GM10248 (cell line): ENCODE measurements at places on chromosomes 16 and 17.

DNA sequence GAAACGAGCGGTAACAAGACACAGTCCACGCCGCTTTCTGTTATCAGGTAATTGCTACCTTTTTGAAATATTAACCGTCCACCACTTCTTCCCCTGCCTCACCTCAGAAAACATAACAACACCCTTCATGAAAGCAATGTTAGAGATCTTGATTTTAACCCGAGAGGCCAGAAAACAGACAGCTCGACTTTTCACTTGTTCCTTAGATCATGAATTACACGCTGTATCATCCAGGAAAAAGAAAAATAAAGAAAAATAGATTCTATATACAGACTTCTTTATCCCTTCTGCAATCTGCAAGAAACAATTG, 957.1 kb upstream of the SOX9 start:
- DNase-seq = no peak

- no peak for DNase-seq
Observed at GRCh38 chr16:17887963-17888362, 417.2 kb upstream of the XYLT1 start.

GRCh38 chr16:67933805-67934204, 2.1 kb upstream of the CTRL start:
- DNase-seq = no peak

DNA sequence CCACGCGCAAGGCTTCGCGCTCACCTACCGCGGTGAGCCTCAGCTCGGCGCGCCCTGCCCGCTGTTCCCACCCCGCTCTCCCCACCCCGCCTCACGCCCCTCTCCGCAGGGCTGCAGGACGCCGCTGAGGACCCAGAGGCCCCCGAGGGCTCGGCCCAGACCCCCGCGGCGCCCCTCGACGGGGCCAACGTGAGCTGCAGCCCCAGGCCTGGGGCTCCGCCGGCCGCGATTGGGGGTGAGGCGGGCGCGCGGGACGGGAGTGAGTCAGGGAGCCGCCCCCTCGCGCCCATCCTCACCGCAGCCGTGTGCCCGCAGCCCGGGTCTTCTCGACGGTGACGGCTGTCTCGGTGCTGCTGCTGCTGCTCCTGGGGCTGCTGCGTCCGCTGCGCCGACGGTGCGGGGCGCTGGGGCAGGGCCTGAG, 1.9 kb upstream of the PAQR4 start:
- DNase-seq = no peak

GRCh38 chr17:14784997-14785696, 480.0 kb downstream of the PMP22 start:
- DNase-seq = no peak

DNA sequence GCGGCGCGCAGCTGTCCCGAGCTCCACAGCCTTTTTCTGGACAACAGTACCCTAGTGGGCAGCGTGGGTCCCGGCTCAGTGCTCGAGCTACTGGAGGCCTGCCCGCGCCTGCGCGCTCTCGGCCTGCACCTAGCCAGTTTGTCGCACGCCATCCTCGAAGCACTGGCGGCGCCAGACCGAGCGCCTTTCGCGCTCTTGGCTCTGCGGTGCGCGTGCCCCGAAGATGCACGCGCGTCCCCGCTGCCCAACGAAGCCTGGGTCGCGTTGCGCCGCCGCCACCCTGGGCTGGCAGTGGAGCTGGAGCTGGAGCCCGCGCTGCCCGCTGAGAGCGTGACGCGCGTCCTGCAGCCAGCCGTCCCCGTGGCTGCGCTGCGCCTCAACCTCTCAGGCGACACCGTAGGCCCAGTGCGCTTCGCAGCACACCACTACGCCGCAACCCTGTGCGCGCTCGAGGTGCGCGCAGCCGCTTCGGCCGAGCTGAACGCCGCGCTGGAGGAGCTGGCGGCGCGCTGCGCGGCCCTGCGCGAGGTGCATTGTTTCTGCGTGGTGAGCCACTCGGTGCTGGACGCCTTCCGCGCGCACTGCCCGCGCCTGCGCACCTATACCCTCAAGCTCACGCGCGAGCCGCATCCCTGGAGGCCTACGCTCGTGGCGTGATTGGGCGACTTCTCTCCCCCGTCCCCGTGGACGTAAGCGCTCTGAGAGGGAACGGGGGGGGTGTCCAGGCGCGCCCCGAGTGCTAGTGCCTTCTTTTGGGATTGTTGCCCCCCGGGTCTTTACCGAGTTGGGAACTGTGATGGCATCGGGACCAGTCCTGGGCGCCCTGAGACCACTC, 1.2 kb upstream of the HSF4 start:
- DNase-seq = no peak

- no peak for DNase-seq
Observed at GRCh38 chr16:85757341-85757822, 6.5 kb upstream of the C16orf74 start.

GRCh38 chr17:52032454-52032853, 126.1 kb downstream of the CA10 start:
- no peak for DNase-seq

- DNase-seq = peak; percentile 49
Observed at GRCh38 chr16:10988164-10988803, 43.9 kb downstream of the CLEC16A start.

DNA sequence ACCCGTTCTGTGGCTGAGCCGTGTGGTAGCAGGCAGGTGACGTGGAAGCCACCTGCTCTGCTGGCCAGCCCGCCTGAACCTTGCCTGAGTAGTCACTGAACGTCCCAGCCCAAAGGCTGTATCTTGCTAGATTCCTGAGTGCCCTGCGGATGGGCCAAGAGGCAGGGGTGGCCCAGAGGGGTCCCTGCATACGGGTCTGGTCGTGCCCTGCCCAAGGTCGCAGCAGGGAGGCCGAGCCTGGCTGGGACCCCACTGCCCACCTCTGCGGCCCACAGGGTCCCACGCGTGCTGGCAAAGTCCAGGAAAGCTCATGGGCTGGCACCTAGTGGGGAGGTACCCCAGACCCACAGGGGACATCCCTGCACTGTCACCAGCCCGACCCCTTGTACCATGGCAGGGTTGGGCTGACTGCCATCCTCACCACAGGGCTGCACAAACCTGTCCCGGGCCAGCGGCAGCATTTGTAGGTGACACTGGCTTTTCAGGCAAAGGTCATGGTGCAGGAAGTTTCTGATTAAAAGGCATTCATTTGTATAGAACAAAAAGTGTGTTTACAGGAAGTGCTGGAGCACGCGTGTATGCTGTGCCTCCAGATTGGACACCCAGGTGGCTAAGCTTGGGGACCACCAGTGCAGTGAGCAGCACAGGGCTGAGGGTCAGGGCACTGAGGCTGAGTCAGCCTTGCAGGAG, 45.1 kb upstream of the ZC3H18 start:
- DNase-seq = no peak

DNA sequence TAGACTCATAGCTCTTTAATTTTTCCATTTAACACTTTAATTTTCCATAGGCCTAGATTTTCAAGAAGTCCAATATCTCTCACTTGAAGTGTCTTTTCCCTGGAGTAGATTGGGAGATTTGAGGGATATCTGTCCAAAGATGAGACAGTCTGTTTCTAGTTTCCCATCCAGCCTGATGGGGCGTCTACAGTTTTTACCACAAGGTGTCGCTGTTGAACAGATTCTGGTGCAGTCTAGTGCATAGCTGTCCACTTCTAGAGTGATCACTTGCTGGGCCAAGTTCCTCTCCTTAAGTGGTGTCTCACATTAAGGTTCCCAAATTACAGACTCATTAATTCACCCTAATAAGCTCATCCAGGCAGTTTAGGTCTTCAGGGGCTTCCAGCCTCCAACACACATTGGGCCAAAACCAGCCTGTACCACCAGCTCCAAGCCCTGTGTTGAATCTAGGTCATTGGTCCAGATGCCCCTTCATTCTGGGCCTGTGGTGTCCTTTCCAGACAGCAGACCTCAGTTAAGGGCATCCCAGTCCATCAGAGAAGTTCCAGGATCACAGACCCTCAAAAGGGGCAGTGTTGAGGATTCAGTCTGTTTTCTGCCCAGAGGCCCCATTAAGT, 9.4 kb downstream of the SNX20 start:
- DNase-seq = no peak

DNA sequence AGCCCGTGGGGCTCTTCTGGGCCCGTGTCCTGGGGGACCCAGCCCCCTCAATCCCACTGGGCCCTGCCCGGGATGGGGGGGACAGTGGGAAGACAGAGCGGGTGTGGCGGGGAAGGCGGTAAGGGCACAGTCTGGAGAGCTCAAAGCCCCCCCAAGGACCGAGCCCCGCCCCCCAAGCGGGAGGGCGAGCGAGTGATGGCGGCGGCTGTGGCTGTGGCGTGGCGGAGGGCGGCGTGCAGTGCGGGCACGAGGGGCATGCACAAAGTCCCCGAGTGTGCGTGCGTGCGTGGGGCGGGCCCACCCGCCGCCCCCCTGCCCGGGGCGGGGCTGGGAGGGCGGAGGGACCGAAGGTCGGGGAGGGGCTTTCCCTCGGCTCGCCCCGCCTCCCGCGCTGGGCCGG, 3.6 kb upstream of the WDR24 start:
- no peak for DNase-seq

DNA sequence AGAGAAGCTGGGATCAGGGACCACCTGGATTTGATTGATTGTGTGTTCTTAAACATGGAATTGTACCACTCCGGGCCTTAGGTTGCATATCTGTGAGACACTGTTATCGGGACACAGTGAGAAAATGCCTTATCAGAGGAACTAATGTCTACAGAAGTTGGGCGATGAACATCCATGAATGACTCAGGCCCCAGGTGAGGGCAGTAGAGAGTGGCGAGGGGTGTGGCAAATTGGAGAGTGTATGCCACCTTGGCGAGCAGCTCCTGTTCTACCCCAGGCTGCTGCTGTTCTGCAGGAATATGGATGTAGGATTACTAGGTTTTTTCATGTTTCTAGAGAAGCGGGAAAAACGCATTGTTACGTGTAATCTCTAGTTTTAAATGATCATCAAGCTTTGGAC, 38.8 kb downstream of the CLEC16A start:
- peak; percentile 34 for DNase-seq

DNA sequence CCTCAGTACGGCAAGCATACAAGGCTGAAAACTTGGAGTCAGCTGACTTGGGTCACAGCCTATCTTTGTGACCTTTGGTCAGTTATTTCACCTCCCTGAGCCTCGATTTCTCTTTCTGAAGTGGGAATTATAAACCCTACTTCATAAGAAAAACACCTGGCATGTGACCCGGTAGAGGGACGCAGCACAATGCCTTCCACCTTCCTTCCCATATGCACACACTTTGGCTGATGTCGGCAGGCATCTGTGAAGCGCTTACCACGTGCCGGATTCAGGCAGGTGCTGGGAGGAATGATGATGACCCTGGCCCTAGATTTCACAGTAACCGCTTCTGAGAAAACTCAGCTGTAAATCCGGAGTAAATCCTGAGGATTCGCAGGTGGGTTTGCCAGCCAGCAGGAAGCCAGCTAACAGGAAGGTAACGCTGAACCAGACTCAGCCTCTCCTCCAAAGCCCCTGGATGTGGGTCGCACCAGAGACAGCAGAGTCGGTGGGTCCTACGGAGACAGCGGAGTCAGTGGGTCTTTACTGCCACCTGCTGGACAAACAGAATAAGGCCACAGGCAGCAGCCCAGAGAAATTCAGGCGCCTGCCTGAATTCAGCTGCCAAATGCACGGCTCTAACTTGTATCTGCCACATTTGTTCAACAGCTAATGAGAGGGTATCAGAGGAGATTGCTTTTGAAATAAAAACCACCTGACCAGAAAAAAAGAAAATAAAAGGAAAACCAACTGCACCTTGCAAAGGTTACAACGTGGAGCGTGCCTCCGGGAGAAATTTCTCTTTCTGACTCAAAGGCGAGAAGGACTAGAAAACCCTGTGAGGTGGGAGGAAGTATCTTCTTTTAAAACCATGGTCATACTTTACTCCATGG, 16.6 kb downstream of the COPRS start:
- peak; percentile 81 for DNase-seq

DNA sequence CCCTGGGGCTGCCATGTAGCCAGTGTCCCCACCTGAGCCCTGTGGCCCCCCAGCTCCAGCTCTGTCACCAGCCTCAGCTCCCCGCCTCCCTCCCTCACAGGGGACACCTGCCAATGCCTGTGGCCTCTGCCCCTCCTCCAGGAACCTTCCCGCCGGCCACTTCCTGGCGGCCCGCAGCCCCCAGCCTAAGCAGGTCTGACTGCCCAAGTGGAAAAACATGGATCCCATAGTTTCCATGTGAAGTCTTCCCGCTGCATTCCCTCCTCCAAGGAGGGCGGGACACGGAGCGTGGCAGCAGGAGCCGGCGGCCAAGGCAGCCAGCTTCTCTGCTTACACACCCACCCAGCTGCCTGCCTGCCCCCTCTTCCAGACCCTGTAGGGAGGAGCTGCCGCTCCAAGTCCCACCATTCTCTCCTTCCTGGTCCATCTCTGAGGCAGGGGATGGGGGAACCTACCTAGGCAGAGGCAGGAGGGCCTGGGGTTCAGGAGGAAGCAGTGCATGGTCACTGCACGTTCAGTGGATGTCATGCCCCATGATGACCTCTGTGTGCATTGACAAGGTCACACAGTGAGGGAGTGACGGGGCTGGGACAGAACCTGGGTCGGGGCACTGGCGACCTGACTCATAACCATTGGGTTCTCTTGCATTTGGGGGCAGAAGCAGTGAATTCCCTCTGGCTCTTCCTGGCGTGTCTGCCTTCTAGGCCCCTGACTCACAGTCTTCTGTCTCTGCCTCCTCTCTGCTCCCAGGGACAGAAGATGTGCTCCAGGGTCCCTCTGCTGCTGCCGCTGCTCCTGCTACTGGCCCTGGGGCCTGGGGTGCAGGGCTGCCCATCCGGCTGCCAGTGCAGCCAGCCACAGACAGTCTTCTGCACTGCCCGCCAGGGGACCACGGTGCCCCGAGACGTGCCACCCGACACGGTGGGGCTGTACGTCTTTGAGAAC, 8.7 kb downstream of the VASN start:
- no peak for DNase-seq

DNA sequence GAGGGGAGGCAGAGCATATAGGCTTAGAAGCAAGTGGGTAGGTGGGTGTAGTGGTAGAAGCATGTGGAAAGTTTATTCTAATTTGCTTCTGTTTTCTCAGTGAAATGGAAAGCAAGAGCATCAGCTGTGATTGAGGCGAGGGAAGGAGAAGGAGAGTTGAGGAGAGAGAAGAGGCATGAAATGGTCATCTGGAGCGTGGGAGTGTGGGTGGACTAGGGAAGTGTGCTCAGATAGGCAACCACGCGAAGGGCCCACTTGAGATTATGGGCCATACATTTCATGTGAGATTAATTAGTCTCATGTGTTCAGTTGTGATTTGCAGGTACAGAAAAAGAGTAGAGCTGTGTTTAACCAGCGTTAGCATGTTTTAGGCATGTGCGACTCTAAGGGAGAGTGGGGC, 20.8 kb upstream of the CDC6 start:
- no peak for DNase-seq

DNA sequence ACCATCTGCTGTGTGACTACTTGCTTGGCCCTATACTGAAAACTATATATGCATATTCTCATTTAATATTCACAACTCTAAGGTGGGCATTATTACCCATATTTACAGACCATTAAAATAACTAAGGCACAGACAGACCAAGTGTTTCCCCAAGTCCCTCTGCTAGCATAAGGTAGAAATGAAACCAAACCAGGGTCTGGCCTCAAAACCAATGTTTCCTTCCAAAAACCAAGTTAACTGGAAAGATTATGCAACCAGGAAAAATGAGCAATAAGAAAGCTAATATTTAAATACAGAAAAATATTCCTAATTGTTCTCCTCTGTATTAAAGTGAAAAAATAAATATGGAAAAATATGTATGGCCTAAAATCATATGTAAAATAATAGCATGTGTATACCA, 50.1 kb downstream of the XPO6 start:
- DNase-seq = no peak
